ENCODE measurements at places on chromosomes 2 and 18.
A peak's percentile ranks its signal among the peaks of the same experiment; 100 is the strongest.

DNA sequence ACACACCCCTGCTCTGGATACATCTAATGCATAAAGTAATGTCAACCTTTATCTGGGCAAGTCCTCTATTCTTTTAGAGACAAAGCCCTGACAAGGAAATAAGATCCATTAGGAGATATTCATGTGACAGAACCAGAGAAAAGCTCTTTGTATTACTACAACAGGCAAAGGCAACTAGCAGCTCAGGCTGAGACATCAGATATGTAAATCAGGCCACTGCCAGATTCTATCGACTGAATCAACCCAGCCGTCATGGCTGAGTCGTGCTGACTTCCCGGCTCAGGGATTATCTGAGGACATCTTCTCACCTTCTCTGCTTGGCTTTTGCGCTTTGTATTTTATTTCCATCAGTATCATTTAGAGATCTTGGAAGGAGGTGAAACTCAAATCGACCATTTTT lies 294.5 kb downstream of the PLCL1 start:
- no peak for DNase-seq

GRCh38 chr2:64338108-64338507 lies 115.9 kb upstream of the LGALSL start:
- no peak for DNase-seq

GRCh38 chr18:48342581-48342980 lies 66.6 kb downstream of the ZBTB7C start:
- no peak for DNase-seq

DNA sequence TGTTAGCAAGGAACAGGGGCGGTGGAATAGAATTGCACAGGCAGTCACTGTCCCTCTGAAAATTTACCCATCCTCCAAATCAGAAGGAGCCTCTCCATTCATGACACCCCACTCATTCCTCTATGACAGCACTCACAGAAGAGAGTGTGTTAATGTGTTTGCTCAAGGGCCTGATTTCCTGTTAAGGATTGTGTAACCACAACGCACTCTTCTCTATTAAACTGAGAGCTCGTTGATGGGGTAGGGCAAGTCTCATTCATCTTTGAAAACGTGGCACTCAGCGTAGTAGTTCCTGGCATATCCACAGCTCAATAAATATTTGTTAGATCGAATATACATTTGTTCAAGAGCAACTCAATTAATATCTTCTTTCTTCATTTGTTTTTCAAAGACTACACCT lies 106.4 kb downstream of the VAPA start:
- no peak for DNase-seq

DNA sequence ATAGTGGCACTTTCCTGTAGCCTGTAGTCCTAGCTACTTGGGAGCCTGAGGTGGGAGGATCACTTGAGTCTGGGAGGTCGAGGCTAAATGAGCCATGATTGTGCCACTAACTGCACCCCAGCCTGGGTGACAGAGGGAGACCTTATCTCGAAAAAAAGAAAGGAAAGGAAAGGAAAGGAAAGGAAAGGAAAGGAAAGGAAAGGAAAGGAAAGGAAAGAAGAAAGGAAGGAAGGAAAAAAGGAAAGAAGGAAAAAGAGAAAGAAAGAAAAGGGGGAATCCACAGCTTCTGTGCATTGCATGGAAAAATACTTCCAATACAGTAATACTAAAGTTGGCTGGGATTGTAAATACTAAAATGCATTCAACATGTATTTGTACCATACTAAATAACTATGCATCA lies 12.8 kb upstream of the PIK3C3 start:
- no peak for DNase-seq

GRCh38 chr2:130824492-130825061 lies 12.1 kb upstream of the ARHGEF4 start:
- peak; percentile 57 for DNase-seq

GRCh38 chr2:102848366-102848839 lies 86.6 kb downstream of the TMEM182 start:
- DNase-seq, result peak; percentile 93

DNA sequence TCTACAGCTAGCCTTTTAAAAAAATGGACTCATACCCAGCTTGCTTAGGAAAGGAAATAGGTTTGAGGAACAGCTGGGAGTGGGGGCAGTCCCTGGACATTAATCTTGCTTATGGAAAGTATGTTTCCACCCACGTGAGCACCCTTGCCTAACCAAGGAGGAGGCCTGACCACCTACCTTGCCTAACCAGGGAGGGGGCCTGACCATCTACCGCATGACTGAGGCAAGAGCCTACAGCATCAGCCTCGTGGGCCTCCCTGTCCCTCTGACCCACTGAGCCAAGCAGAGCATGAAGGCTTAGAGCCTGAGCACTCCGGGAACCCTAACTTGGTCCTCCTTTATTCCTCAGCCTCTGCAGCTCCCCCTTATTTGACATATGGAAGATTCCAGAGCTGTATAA lies 20.2 kb downstream of the PRKAG3 start:
- no peak for DNase-seq

- no peak for DNase-seq
Measured at GRCh38 chr18:76504749-76505148, 9.7 kb upstream of the ZNF516 start.

- DNase-seq, result no peak
Measured at GRCh38 chr2:34736482-34736881, 1137.4 kb upstream of the FAM98A start.

DNA sequence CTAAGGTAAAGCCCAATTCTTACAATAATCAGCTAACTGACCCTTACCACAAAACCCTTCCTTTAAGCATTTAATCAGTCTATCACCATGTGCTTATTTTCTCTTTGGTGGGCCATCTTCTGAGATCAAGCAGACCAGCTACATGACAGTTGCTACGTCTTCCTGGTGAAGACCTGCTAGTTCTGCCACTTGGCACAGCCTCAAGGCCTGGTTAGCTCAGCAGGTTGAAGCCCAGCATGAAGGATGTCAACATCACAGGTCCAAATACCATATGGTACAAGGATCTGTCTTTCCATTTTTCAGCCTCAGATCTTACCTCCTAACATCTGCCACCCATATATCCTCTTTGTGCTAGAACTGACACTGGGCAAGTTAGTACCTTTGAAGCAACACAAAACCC lies 636.9 kb downstream of the LRP1B start:
- DNase-seq, result no peak

DNA sequence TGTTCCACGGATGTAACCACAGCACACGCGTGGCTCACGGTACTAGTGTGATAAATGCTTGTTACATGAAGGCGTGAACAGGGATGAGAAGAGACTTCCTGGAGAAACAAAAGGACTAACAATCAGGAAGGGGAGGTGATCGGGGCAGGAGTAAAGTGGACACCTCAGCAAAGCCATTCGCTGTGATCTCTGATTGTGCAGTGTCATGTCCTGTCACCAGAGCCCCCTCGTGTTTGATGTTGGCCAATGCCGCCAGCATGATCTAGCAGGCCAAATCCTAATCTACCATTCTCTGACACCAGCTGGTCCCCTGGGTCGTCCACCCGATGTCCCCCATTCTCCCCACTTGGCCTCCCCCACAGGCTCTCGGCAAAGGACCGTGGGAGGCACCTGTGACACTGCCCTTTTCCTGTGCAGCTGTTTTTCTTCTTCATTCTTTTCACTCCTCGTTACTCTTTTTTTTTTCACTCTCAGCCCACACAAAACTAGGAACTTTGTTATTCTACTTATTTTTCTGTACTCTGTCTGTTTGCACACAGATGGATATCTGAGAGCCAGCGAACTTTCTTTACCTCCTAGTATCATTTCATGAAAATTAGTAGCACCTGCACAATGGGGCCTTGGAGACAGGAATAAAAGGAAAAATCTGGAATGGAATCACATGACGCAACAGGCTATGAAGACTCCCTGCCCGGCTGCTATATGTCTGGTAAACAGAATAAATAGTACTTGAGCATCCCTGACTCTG lies 146.8 kb downstream of the TGIF1 start:
- DNase-seq, result no peak

DNA sequence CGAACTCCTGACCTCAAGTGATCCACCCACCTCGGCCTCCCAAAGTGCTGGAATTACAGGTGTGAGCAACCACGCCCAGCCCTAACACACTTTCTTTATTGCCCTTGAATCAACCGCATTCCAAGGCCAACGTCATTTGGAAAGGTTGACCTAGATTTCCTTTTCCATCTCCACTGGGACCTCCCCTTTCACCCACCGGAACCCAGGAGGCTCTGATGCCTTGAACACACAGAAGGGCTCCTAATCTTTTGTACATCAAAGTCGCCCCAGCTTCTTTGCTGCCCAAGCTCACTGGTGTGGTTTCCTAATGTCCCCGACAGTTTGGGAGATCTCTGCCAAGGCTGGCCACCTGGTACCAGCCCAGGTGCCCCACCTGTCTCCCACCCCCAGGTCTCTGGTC lies 46.2 kb upstream of the CAB39 start:
- no peak for DNase-seq

GRCh38 chr2:222912776-222913175 lies 51.9 kb downstream of the ACSL3 start:
- no peak for DNase-seq

- no peak for DNase-seq
Measured at GRCh38 chr18:78730546-78730945, 249.1 kb upstream of the SALL3 start.

DNA sequence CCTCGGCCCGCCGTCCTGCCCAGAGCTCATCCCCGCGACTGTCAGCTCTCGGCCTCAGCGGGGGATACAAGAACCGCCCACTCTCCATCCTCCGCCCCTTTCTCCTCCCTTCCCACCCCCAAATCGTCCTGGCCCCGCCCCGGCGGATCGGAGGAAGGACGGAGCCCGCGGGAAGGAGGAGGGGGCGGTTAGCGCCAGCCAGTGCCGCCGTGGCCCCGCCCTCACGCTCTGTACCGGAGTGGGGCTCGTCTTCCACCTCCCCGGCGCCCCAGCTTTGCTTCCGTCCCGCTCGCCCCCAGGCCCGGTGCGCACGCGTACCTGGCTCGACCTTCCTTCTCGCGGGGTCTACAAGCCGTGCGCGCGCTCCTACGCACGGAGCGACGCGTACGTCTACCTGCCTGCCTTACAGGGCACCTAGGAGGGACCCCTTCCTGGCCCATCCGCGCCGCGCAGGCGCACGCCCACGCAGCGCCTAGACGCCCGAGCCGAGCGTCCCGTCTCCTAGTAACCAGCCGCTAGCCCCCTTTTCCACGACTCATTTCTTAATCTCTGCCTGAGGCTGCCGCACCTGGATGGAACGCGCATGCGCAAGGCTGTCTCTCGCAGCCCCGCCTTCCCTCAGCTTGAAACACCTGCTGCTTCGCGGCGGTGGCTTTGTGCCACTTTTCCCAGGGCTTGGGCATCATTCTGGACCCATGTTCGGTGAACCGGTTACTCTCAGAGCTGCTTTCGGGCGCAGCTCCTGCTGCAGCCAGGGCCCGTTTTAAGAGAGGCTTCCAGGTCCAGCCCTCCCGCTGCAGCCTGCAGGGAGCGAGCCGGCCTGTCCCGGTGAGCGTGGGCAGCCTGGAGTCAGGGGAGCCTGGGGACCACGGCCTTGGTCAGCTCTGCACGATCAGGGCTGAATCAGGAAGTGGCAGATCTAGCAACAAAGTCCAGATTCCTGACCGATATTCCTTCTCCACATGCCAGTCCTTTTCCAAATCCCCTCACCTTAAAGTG lies at the start of gene C2orf15:
Gene C2orf15 (plus strand): TSS at position 598 of the 999 bp plus-strand sequence. CDS start 8,852 bp downstream, outside the sequence.
- DNase-seq, result peak; percentile 81

GRCh38 chr18:13630716-13631268 lies 95.6 kb downstream of the FAM210A start:
- no peak for DNase-seq

DNA sequence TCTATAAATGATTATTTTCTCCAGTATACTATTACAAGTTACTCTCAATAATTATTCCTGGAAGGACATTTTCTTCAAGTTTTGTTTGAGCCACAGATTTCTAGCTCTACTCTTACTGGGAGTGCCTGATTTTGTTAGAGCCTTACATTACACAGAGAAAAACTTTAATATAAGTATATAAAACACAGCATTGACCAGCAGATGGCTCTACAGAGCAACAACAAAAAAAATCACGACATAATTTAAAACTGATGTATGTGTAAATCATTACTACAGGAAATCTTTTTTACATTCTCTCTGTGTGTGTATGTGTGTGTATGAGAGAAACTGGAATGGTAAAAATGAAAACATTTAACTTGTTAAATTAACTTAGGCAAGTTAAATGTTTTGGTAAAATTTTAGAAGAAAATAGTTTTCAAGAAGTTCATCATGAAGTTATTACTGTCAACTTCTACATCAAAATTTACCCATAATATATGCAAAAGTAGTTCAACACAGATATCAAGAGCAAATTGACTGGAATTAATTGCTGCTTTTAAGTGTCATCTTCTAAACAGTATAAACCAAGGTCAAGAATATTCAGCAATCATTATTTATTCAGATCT lies 103.3 kb downstream of the MDH1 start:
- no peak for DNase-seq

DNA sequence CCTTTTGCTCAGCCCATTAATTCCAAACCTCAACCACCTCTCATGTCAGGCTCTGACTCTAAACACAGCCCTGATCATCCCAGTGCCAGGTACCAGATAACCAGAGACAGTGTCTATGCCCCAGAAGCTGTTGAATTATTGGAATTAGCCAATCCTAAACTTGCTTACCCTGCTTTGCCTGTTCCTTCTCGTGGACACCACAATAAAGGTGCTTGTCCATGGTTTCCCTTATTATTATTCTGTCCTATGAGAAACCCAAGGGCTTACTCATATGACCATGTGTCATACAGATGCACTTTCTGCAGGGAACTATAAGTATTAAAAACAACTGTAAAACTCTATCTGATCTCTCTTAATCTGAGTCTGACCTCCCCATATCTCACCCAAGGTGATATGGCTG lies 2193.8 kb upstream of the PIK3C3 start:
- no peak for DNase-seq

- no peak for DNase-seq
Measured at GRCh38 chr2:111134055-111134454, 13.3 kb downstream of the BCL2L11 start.

DNA sequence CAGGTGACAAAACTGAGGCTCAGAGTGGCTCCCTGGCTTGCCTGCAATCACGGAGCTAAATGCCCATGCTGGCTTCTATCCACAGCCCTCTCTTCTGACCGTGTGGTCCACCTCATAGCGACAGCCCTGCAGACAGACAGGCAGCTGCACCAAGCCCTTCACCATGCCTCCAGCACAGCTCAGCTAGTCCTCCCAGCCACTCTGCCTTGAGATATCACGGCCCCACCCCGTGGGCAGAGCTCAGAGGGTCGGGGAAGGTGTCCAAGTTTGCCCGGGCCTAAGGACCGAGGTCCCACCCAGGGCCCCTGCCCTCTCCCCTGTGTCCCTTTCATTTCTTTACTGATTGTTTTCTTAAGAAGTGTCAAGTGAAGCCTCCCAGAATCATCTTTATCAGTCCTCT lies 128.2 kb upstream of the GLI2 start:
- DNase-seq, result no peak
